ENCODE measurements at places on chromosomes 16 and 17.
A peak's percentile ranks its signal among the peaks of the same experiment; 100 is the strongest.

DNA sequence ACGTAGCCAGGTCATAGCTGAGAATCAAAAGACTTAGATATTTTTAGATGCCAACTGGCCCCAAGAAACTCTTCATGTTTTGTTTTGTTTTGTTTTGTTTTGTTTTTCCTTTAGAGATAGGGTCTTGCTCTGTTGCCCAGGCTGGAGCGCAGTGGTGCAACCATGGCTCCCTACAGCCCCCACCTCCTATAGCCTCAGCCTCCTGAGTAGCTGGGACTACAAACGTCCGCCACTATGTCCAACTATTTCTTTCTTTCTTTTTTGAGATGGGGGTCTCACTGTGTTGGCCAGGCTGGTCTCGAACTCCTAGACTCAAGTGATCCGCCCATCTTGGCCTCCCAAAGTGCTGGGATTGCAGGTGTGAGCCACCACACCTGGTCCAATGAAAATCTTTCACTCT is 107.1 kb downstream of the ADCY9 start:
- no peak for DNase-seq
- no peaks in the 10 kb centered on the region for H3K4me1 ChIP-seq

DNA sequence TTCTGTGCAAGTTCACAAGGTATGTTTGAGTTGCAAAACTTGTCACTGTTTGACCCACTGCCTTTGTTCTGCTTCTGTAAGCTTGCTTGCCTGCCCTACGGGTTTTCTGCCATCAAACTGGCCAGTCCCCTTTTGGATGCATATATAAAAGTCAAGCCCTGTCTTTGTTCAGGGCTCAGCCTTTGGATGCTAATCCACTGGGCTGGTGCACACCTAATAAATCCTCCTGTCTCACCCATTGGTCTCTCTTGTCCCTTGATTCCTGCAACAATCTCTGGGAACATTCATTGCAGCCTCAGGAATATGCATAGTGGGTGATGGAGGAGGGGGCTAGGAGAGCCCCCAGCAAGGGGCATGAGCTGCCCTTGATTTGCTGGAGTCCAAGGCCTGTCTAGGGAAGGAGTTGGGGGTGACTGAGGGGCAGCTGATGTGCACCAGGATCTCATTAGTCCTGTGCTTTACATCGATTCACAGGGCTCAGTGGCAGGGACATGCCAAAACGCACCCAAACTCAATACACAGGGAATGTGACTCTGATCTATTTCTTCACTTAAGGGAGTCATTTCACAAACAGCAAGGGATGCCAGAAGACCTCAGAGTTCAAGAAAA is 225.4 kb upstream of the NLRP1 start:
- no peaks in the 10 kb centered on the region for H3K4me1 ChIP-seq
- no peak overlapping the region for H3K4me3 ChIP-seq
- no peaks in the 10 kb centered on the region for H3K36me3 ChIP-seq
- no peak for DNase-seq
- H3K27me3 ChIP-seq, result no peaks in the 10 kb centered on the region

GRCh38 chr16:14529010-14529669 is 100.9 kb downstream of the PARN start:
- peaks cover 3% of the 10 kb centered on the region for H3K4me1 ChIP-seq
- H3K4me3 ChIP-seq, result no peak overlapping the region
- no peaks in the 10 kb centered on the region for H3K27me3 ChIP-seq
- peak; percentile 20 for DNase-seq

GRCh38 chr16:17408296-17408695 is 62.5 kb downstream of the XYLT1 start:
- H3K4me3 ChIP-seq, result no peak overlapping the region
- no peaks in the 10 kb centered on the region for H3K4me1 ChIP-seq
- no peak overlapping the region for H3K27ac ChIP-seq
- H3K27me3 ChIP-seq, result no peaks in the 10 kb centered on the region

GRCh38 chr17:28471531-28472342 is 1.7 kb upstream of the SLC13A2 start:
- H3K4me1 ChIP-seq, result peaks cover 9% of the 10 kb centered on the region
- no peaks in the 10 kb centered on the region for H3K27me3 ChIP-seq
- no peak overlapping the region for H3K4me3 ChIP-seq
- H3K36me3 ChIP-seq, result no peaks in the 10 kb centered on the region

- DNase-seq, result no peak
- peaks cover 20% of the 10 kb centered on the region for H3K4me1 ChIP-seq
- no peaks in the 10 kb centered on the region for H3K36me3 ChIP-seq
- H3K27ac ChIP-seq, result no peak overlapping the region
Measured at GRCh38 chr17:42655528-42655927, 3.6 kb upstream of the TUBG2 start.

GRCh38 chr16:89458551-89458950 is 31.8 kb downstream of the ANKRD11 start:
- H3K36me3 ChIP-seq, result no peaks in the 10 kb centered on the region
- no peak for DNase-seq
- no peaks in the 10 kb centered on the region for H3K27me3 ChIP-seq
- H3K4me1 ChIP-seq, result peaks cover 69% of the 10 kb centered on the region

DNA sequence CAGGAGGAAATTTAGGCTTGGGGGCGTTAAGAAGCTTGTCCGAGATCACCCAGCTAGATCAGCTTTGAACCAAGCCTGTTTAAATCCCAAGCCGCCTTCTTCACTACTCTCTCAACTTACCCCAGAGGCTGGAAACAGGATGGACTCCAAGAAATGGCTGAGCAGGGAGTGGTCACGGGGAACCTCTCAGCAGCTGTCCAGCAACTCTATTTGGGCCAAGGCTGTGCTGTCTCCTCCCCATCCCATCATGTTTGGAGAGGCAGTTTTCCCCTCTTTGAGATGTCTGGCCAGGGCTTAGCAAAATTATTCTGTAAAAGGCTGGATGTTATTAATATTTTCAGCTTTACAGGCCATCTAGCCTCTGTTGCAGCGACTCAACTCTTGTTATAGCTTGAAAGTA is 305.7 kb downstream of the RBFOX1 start:
- no peak overlapping the region for H3K27ac ChIP-seq
- DNase-seq, result no peak
- no peaks in the 10 kb centered on the region for H3K36me3 ChIP-seq

GRCh38 chr17:9702482-9702881 is 57.2 kb downstream of the USP43 start:
- peaks cover 3% of the 10 kb centered on the region for H3K27me3 ChIP-seq
- no peak overlapping the region for H3K4me3 ChIP-seq
- no peaks in the 10 kb centered on the region for H3K36me3 ChIP-seq
- no peak overlapping the region for H3K27ac ChIP-seq
- H3K4me1 ChIP-seq, result no peaks in the 10 kb centered on the region
- no peak for DNase-seq

DNA sequence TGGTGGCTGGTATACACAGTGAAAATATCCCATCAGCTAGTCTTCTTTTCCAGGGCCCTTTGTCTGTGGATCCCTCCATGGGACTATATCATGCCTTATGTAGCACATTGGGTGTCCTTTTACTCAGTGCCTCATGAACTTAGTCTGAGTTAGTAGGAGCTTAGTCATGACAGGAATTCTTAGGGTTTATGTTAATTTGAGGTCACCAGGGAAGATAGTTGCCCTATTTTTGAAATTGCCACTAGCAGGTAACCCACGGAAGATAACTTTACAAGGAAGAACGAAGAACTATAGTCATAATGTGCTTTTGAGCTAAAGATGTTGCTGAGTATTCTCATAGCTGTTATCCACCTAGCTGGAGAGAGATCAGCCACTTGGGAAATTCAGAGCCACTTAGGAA is 14.8 kb upstream of the PLK1 start:
- peaks cover 92% of the 10 kb centered on the region for H3K36me3 ChIP-seq
- H3K4me3 ChIP-seq, result no peak overlapping the region
- no peak overlapping the region for H3K27ac ChIP-seq
- DNase-seq, result no peak
- no peaks in the 10 kb centered on the region for H3K27me3 ChIP-seq

- H3K4me3 ChIP-seq, result no peak overlapping the region
- no peaks in the 10 kb centered on the region for H3K27me3 ChIP-seq
- H3K4me1 ChIP-seq, result no peaks in the 10 kb centered on the region
- H3K27ac ChIP-seq, result no peak overlapping the region
- DNase-seq, result no peak
Measured at GRCh38 chr16:85631802-85632393, 18.8 kb downstream of the GSE1 start.

- peak overlapping the region; percentile 52 for H3K4me3 ChIP-seq
- H3K36me3 ChIP-seq, result peaks cover 53% of the 10 kb centered on the region
- peak; percentile 72 for DNase-seq
- H3K4me1 ChIP-seq, result peaks cover 34% of the 10 kb centered on the region
- H3K27me3 ChIP-seq, result no peaks in the 10 kb centered on the region
Measured at GRCh38 chr17:78132084-78132676, 1.6 kb downstream of the TMC8 start.

DNA sequence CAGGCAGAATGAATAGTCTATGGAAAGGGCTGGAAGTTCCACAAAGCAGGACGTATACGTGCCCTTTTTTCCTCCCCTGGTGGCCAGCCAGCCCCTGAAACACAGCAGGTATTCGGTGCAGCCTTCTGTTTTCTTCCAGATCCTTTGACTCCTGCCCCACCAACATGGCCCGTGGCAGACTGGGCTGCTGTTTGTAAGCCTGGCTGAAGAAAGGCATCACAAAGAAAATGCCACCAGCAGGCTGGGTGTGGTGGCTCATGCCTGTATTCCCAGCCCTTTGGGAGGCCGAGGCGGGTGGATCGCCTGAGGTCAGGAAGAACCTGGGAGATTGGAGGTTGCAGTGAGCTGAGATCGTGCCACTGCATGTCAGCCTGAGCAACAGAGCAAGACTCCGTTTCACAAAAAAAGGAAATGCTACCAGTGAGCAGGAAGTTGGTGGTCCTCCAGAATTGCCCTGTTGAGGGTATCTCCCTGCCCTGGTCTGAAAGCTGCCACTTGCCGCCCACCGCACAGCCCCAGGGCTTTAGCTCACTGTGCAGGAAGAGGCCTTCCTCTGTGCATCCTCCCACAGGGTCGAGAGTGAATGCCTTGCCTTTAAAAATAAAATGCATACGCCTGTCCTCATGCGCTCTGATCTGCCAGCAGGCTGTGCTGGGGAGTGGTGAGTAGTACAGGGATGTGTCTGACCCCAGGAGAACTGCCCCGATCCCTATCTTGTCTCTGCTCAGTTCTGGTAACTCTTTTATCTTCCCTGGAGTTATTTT is 587.7 kb downstream of the MAF start:
- H3K36me3 ChIP-seq, result no peaks in the 10 kb centered on the region
- no peaks in the 10 kb centered on the region for H3K27me3 ChIP-seq
- no peak overlapping the region for H3K27ac ChIP-seq
- H3K4me3 ChIP-seq, result no peak overlapping the region

DNA sequence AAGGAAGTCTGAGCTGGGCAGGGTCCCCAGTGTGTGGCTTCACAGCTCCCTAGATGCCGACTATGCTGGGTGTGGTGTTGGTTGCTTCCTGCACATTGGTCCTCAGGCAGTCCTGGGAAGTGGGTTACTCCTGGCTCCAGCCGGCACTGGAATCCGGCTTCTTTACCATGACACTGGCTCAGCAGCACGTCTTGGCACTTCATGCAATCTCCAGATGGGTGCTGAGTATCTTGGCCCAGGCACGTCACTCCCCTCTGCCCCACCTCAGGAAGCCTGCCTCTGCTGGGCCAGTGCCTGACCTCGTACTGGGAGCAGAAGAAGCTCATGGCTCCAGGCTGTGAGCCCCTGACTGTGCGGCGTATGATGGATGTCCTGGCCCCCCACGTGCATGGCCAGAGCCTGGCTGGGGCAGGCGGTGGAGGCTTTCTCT is 24.5 kb downstream of the FCSK start:
- DNase-seq, result no peak
- no peak overlapping the region for H3K4me3 ChIP-seq
- H3K4me1 ChIP-seq, result no peaks in the 10 kb centered on the region
- H3K27ac ChIP-seq, result no peak overlapping the region
- no peaks in the 10 kb centered on the region for H3K27me3 ChIP-seq

GRCh38 chr16:24272379-24272778 is 16.2 kb downstream of the CACNG3 start:
- no peaks in the 10 kb centered on the region for H3K4me1 ChIP-seq
- no peaks in the 10 kb centered on the region for H3K36me3 ChIP-seq

DNA sequence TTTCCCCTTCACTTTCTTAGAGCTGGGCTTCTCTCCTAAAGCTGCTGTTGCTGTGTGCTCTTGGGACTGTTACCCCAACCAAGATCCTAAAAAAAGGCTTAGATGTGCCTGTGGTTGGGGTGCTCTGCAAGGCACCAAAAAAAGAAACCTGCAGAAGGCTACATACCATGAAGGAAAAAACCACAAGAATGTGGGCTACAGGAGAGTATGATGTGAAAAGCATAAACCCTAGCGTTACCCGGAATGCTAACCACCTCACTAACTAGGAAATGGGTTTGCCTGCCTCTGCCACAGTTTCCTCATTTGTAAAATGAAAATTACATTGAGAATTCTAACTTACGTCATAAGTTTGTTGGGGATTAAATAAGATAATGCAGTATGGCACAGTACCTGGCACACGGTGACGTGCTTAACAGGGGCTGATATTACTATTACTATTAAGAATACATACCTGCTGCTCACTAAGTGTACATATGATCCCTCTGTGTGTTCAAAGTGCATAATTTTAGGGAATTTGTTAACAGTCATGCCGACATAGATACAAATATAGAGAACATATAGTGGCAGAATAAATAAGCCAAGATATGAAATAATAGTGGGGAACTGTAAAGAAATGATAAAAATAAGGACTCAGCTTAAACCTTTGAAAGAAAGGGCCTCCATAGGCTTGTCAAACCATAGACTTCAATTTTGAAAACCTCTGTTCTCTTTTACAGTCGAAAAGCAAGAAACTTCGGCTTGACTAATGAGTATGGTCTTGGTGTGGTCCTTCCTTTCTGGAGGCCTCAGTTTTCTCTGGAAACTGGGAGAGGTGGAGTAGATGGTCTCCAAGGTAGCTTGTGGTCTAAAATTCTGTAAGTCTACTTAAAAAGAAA is 177.8 kb upstream of the TBX2 start:
- no peaks in the 10 kb centered on the region for H3K36me3 ChIP-seq

DNA sequence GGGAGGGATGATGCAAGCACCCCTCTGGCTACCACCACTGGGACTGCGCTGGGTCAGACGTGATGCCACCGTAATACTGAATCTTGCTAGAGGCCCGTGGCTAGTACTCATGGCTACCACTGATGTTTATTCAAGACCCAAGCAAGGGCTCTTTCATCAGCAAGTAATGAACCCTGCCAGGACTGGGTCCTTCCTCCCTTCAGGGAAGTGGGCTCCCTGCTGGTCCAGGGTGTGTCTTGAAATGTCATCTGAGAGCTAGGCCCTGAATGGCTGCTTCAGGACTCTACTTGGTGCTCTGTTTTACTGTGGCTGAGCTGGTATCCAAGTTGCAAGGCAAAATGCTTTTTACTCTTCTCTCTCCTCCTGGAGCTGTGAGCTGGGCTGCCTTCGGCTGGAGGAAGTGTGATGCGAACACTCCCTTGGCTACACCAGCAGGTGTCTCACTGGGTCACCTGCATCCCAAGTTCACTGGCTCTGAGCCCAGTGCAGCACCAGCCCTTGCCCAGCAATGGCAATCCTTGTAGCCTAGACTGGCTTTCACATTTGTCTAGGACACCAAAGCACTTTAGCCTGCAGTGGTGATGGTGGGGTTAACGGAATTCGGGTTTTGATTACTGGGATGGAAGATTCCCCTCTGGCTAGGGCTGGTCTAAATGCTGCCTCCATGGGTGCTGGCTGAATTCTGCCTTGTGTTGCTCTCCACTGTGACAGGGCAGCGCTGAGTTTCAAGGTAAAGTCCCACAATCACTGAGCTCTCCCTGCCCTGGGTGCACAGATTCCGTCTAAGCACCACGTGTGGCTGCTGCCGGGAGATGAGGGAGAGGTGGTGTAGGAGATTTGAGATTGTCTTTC is 98.6 kb downstream of the USP22 start:
- no peak overlapping the region for H3K27ac ChIP-seq
- no peak overlapping the region for H3K4me3 ChIP-seq
- H3K36me3 ChIP-seq, result no peaks in the 10 kb centered on the region
- DNase-seq, result no peak
- H3K4me1 ChIP-seq, result no peaks in the 10 kb centered on the region

Measured in T-cell (primary cell).